ENCODE measurements at places on chromosomes 4 and X.

GRCh38 chrX:22818061-22818460 lies 181.7 kb upstream of the DDX53 start:
- no peak for DNase-seq

GRCh38 chr4:621296-622070 lies 3.9 kb upstream of the PDE6B start:
- DNase-seq, result no peak

- DNase-seq, result no peak
These were observed 2.3 kb upstream of the IRF2 start for GRCh38 chr4:184476695-184477094.

DNA sequence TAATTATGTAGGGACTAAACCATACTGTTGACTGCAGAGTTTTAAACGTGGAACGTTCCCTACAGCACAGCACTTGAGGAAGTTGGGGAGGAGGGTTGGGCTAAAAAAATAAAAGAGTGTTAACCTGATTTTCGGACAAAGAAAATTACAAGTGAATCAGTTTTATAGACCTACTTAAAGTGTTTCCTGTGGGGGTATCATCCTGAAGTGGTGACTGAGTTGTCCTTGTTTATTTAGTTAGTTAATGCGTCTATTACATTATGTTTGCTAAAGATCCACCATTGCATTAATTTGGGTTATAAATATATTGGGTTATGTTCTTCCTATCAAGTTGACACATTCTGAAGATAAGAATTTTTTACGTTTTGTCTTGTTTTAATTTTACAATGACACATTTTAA lies 14.7 kb downstream of the UNC5C start:
- DNase-seq, result no peak

- no peak for DNase-seq
These were observed 182.9 kb downstream of the ZIC3 start for GRCh38 chrX:137748827-137749226.

DNA sequence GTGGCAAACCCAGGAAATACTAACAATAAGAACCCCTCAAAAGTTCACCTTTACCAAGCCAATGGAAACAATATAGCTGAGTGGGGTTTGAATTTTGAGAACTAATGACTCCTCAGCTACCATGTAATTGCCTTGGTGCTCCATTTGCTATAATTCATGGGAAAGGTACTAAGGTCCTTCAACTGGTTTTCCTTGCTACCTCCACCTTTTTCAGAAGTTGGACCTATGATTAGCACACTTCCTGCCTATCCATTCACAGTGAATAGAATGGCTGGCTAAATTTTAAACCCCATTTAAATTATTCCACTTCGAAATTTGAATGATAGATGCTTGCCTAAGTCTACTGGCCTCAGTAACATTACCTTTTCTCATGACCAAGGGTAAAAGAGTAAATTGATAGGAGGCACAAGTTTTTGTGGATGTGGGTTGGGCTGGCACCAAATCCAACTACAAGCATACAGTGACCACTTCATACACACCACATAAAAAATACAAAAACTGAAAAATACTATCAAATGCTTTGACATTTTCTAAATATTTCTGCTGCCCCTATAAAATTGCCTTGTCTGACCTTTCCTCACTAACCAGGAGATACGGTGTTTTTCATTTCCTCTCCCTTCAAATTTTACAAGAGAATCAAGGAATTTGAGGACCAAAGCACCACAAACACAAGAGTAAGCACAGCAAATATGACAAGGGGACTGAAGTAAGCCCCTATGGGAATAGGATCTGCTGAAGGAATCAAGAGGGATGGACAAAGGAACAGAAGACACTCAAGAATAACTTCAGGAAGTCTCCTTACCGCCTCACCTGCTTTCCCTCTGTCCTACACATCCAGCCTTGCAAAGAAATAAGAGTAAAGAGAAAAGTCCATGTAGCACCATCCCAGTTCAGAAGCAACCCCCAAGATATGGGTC lies 255.5 kb downstream of the CHIC1 start:
- DNase-seq, result no peak

- no peak for DNase-seq
These were observed 325.7 kb upstream of the GIMD1 start for GRCh38 chr4:106694232-106694631.

GRCh38 chr4:82748810-82749470 lies 49.7 kb downstream of the SCD5 start:
- DNase-seq, result no peak

- DNase-seq, result no peak
These were observed 66.6 kb upstream of the PSAPL1 start for GRCh38 chr4:7501314-7501713.

DNA sequence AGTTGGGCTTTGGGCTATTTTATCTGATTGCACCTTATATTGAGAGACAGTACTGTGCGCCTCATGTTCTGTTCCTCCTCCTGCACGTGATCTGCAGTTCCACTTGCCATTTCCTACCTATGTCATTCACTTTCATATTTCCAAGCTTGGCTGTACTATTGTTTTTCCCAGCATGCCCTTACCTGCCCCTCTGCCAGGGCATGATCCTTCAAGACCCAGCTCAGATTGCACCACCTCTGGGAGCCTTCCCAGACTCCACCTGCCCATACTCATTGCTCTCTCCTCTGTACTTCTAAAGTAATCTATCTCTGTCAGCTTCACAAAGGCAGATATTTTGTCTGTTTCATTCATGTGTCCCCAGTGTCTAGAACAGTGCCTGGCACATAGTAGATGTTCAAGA lies 11.6 kb downstream of the SLC25A5 start:
- DNase-seq, result no peak

- DNase-seq, result no peak
These were observed 155.3 kb upstream of the HAND2 start for GRCh38 chr4:173685165-173685830.

- no peak for DNase-seq
These were observed 49.5 kb upstream of the LNX1 start for GRCh38 chr4:53640576-53641453.

- DNase-seq, result no peak
These were observed 239.6 kb downstream of the PARM1 start for GRCh38 chr4:75172551-75172950.

DNA sequence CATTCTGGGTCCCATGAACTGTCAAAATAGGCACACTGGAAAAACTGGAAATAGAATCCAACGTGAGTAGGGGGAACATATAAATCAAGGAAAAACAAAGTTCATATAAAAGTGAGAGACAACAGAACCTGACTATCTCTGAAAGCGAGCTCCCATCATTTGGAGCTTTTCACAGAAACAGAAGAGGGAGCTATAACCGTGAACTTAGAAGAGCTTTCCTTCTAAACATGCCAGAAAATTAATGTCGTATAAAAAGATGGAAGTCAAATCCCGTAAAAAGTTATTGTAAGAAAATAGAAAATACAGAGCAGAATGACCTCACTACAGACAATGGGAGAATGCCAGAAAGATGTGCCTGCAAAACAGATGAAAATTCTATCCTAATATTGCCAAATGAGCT lies 23.9 kb upstream of the HSD17B10 start:
- DNase-seq, result no peak

DNA sequence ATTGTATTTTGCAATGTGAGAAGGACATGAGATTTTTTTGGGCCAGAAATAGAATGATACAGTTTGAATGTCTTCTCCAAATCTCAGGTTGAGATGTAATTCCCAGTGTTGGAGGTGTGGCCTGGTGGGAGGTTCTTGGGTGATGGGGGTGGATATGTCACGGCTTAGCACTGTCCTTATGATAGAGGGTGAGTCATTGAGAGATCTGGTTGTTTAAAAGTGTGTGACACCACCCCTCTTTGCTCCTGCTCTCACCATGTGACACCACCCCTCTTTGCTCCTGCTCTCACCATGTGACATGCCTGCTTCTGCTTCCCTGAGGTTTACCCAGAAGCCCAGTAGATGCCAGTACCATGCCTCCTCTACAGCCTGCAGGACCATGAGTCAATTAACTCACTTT lies 1226.9 kb downstream of the PCDH7 start:
- no peak for DNase-seq

GRCh38 chrX:65671966-65672365 lies 4.5 kb downstream of the MSN start:
- DNase-seq, result no peak

GRCh38 chrX:16002185-16002584 lies 121.2 kb upstream of the GRPR start:
- DNase-seq, result no peak

GRCh38 chr4:78975865-78976264 lies 36.6 kb upstream of the PAQR3 start:
- DNase-seq, result no peak

DNA sequence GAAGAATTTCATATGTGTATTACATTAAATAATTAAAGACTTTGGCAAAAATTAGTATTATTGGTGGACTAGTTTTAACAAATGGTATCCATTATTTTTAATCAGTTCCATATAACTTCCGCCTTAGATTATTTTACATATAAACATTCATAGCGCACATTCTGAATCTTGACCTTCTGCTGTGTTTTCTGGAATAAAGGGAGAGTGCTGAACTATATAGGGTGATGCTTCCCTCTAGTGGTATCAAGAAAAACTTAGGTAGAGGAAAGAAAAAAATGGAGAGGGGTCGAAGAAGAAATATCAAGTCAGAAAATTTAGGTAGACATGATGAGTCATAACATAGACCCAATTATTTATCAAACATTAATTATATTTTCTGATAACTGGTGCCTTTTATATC lies 155.6 kb upstream of the PACRGL start:
- DNase-seq, result no peak

GRCh38 chr4:92519727-92520126 lies 216.0 kb downstream of the GRID2 start:
- no peak for DNase-seq

DNA sequence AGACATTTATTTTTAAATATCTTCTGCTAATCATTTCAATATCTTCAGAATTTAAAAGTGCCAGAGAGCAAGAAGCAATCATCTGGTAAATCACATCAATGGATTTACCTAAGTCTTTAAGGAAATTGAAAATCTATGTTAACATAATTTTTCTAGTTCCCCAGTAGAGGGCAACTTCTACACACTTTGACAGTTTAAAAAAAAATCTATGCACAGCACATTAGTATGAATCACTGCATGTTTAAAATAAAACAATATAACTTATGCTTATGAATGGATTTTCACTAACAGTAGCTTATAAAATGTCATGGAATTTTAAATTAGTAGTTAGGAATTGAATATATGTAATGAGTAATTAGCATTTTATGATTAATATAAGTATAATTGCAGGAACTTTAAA lies 126.5 kb downstream of the REELD1 start:
- DNase-seq, result no peak

DNA sequence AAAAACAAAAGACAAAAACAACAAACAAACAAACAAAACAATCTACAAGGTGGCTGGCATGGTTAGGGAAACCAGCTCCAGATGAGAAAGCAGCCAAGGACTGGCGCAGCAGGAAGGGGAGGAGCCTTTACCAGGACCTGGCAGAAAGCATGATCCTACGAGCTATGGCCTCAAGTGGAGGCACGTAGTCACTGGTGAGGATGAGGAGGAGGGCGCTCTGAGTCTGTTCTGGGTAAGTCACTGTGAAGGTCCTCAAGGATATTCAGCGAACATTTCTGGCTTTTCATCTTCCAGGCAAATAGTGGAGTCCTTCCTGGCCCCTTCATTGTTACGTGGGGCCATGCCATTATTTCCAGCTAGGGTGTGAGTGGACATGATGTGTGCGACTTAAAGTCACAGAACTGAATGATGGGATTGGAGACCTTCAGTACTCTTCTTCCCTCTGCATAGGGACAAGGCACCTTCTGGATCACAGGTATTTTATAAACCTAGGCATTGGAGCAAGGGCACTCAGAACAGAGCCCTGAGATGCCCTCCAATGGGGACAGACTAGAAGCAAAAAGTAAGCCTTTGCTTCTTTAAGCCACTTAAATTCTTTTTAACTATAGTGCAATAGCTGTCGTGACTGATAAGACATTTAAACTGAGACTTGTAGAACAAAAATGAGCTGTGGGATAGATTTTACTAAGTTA lies 771.3 kb downstream of the RAB28 start:
- no peak for DNase-seq

GRCh38 chr4:148162991-148163390 lies 279.2 kb downstream of the NR3C2 start:
- no peak for DNase-seq

GRCh38 chr4:5366009-5366386 lies 314.7 kb downstream of the STK32B start:
- DNase-seq, result no peak

DNA sequence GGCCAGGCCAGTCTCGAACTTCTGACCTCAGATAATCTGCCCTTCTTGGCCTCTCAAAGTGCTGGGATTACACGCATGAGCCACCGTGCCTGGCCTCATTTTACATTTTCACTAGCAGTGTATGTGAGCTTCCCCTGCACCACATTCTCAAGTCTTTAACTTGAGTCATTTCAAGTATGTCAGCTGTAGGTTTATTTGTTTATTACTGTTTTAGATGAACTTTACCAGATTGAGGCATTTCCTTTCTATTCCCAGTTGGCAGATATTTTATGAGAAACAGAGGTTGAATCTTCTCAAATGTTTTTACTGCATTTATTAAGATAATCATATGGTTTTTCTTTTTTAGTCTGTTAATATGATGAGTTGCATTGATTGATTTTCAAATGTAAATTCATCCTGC lies 114.6 kb upstream of the SH3RF1 start:
- DNase-seq, result no peak

DNA sequence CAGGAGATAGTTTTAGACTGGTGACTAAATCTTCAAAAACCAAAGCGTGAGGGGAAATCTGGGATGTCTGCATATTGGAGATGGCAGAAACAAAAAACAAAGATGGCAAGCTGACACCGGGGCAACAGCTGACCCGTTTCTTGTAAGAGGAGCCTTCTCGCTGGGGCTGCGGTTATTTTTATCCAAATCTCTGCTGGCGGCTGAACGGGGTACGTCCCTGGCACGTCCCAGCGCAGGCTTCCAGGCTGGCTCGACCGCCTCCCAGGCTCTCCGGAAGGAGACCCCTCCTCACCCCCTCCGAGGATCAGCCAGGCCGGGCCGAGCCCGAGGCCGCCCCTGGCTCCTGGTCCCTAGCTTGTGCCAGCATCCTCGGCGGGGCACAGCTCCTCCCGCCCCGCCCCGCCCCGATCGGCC lies 403 bp downstream of the SGCB start:
- no peak for DNase-seq

GRCh38 chr4:80072228-80072743 lies 743 bp downstream of the ANTXR2 start:
- no peak for DNase-seq

DNA sequence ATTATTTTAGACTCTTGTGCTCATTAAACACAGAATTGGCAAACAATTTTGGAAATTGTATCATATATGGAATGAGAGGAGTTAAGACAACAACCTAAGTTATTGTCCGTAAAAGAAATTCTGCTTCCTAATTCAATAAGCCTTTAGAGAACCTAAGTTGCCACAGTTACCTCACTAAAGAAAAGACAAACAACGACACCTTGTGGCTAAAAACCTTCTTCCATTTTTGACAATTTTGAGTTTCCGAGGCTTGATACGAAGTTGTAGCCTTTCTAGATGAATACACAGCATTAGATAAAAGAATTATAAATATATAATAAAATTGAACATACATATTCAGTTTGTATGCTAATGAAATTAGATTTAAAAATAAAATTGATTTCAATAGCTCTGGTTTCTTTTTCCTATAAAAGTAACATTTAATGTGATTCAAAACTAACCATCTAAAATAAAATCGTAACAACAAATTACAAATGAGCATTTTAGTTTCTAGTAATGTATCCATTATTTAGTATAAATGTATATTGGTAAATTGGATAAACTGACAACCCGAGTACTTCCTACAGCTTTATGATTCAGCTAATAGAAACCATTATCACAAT lies 275.1 kb downstream of the GPM6A start:
- no peak for DNase-seq

Data from GOT3 (cell line).